Cardiac septum (tissue), 1 donor: ENCODE measurements at places on chromosomes 3 and 15. TPM values are rescaled to one million over a fixed set of nuclear protein-coding genes. Genes with fewer than 3 reads are reported as not detected.

The GRK7 gene
- 0.08 TPM for total RNA-seq

The GHSR gene
- not detected for total RNA-seq

The LRRIQ4 gene
- not detected for total RNA-seq

The MITF gene
- 97.6 TPM for total RNA-seq

The MASP1 gene
- total RNA-seq: 59.7 TPM

The SLC6A1 gene
- 2.1 TPM for total RNA-seq

The NR1I2 gene
- total RNA-seq: 0.08 TPM
